Body of pancreas (tissue), 4 donors: ENCODE measurements at places on chromosomes 13 and 19. TPM values are rescaled to one million over a fixed set of nuclear protein-coding genes. Genes with fewer than 3 reads are reported as not detected.

DNA sequence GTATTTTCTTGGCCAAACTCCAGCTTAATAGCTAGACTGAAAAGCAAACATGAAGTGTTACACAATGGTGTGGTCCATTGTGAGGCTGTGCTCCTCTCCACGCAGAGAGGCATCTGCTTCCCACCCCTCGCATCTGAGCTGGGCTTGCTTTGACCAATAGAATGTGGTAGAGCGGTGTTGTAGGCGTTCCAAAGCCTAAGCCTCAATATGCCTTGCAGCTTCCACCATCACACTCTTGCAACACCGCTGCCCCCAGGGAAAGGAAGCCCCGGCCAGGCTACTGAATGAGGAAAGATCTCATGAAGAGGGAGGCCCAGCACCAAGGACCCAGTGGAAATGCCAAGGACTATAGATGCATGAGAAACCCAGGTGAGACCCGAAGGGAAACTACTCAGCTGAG lies 9.4 kb downstream of the FLT1 start:
- no peak overlapping the region for H3K27ac ChIP-seq
- no peaks in the 10 kb centered on the region for H3K27me3 ChIP-seq
- no peak overlapping the region for H3K4me3 ChIP-seq
- H3K4me1 ChIP-seq, result no peaks in the 10 kb centered on the region
- DNase-seq, result no peak

GRCh38 chr19:5572556-5573286 lies 5.0 kb upstream of the TINCR start:
- no peaks in the 10 kb centered on the region for H3K36me3 ChIP-seq
- no peak overlapping the region for H3K4me3 ChIP-seq
- DNase-seq, result no peak

CYP2A6 gene
- not detected for total RNA-seq

ASF1B gene
- total RNA-seq, result 0.26 TPM

ZNF813 gene
- 1.6 TPM for total RNA-seq

TMEM145 gene
- not detected for total RNA-seq
